ENCODE measurements at places on chromosomes 1 and 21.

DNA sequence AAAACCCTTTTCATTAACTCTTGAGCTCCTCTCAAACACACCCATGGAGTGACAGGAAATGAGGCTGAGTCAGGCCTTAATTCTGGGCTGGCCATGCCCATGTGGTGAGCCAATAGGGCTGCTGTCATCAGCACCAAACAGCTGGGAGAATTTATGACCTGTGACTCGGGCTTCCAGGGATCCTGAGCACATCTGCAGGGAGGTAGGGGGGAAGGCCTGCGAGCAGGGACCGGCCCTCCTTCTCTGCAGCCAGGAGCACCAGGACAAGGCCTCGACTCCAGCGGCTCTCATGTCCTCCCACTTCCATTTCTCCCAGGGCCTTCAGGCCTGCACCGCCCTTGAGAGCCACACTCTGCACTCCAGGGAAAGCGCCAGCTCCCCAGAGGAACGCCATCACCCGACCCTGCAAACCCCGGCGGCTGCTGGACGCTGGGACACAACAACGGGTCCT is 14.6 kb downstream of the RIPK4 start:
- no peak for DNase-seq

GRCh38 chr1:231161667-231162296 is at the start of gene TRIM67:
TRIM67 (plus strand) TSS chr1:231162058; CDS start chr1:231162970, 912 bp downstream.
- DNase-seq = no peak

GRCh38 chr1:89701746-89702241 is 68.9 kb downstream of the LRRC8C start:
- no peak for DNase-seq

DNA sequence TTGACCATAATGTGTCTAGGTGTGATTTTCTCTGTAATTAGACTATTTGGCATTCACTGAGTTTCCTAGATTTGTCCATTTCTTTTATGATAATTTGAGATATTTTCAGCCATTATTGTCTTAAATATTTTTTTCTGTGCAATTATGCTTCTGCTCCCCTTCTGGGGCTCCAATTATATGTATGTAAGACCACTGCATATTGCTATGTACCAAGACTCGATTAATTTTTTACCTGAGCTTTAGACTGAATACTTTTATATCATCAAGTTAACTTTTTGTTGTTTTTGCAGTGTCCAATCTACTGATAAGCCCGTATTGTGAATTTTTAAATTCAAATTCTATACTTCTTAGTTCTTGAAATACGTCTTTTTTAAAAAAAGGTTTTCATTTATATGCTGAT is 5.1 kb upstream of the TAF1A start:
- no peak for DNase-seq

- peak; percentile 48 for DNase-seq
These were observed 7.0 kb upstream of the ADORA1 start for GRCh38 chr1:203120325-203121153.

GRCh38 chr1:185425163-185425562 is 108.1 kb upstream of the IVNS1ABP start:
- no peak for DNase-seq

GRCh38 chr1:78375996-78376395 is 114.8 kb upstream of the PTGFR start:
- no peak for DNase-seq

- no peak for DNase-seq
These were observed 39.0 kb downstream of the ZZZ3 start for GRCh38 chr1:77643456-77643855.

DNA sequence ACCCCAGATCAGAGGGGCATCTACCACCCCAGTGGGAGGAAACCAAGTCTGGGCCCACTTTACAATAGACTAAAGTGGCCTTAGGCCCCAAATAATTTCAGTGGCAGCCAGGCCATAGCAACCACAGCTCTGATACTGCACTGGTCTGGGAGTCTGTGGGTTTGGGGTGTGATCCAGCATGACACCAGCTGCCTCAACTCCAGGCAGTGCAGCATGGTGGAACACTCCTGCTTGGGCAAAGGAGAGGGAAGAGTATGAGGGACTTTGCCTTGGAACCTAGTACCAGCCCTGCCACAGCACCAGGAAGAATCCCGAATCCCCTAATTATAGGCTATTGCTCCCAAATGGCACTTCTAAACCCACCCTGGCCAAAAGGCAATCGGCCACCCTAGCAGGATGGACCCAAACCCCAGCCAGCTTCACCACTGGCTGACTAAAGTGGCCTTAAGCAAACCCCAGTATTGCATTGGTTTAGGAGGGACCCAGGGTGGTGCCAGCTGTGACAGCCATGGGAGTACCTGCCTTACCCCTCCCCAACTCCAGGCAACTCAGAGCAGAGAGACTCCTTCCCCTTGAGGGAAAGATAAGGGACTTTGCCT is 47.1 kb downstream of the PACC1 start:
- no peak for DNase-seq

GRCh38 chr21:43959231-43960116 is 52.6 kb upstream of the TRAPPC10 start:
- no peak for DNase-seq

GRCh38 chr1:203199816-203200571 is 13.5 kb upstream of the CHI3L1 start:
- DNase-seq = no peak

- DNase-seq = no peak
These were observed 114.6 kb upstream of the VAV3 start for GRCh38 chr1:108079440-108080025.

GRCh38 chr1:46802901-46803574 is 4.2 kb downstream of the CYP4B1 start:
- no peak for DNase-seq
